ENCODE measurements at places on chromosomes 3 and 15.

- no peak for DNase-seq
Measured at GRCh38 chr15:55774113-55774970, 31.4 kb upstream of the PRTG start.

DNA sequence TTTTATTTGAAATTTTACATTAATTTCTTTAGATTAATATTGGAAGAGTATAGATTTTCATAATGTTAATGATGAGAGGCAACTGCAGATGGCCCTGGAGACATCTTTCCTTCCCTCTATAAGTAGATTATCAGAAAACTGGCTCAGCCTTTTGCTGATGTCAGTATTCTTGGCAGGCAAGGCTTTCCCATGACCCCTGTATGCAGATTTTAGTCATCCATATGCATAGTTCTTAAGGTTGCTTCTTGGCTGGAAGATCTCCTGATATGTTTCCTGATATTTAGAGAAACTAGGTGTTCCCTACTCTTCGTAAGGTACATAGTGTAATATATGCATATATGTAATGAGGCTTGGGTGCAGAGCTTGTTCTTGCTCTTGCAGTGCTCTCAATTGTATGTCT, 911.4 kb downstream of the EPHA3 start:
- no peak for DNase-seq

GRCh38 chr3:53957831-53958230, 66.2 kb upstream of the SELENOK start:
- no peak for DNase-seq

DNA sequence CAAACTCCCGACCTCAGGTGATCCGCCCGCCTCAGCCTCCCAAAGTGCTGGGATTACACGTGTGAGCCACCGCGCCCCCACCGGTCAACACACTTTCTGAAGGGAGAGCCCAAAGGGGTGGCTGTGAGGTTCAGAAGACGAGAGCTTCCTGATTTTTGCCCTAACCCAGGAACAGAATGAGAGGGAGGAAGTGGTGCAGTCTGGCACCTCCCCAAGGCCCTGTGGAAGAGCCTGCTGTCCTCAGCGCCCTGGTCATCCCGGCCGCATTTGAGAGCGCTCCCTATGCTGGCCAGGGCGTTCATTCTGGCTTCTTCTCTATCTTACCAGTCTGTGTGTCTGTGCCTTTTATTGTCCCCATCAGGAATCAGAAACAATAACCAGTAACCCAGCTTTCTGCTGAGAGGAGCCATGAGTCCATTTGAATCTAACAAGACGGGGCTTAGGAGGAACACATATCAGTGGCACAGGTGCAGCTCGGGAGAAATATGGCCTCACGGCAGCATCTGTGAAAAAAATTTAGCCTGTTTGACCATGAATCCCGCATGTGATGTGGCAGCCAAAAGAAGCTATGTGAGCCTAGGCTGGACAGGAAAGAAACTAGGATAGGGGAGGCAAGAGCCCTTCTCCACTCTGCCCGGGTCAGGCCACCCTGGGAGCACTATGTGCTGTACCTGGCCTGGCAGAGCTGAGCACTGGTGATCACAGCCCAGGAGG, 12.9 kb downstream of the BDH1 start:
- DNase-seq: no peak

DNA sequence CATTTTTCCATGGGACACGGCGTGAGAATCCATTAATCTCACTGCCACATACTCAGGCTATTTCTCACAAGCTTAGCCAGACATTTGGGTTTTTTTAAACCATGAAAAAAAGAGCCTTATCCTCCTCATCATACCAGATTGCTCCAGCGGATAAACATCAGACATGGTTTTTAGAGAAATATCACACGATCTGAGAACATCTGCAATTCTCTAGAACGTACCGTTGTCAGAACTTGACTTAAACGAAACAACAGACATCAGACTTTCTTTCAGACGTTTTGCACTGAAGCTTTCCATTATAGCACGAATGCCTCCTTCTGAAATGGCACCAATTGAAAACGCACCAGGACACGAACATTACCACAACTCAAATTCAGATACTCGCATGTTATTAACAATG, 744.2 kb upstream of the CFAP20DC start:
- no peak for DNase-seq

DNA sequence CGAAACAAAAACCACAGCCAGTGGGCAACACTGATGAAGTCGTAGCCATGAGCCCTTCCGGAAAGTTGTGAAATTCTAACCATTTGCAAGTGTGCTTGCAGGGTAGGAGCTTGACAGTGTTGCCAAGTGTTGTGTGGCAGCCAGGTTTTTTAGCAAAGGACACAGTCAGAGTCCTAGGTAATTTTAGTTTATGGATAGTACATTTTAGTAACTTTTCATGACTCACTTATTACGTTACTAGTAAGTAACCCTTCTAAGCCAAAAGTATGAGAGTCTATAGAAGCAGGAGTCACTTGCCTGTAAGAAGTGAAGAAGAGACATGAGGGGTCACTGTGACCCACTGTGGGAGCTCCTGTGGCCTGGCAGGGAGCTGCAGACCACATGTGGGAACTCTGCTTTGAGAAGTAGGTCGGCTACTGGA, 54.8 kb upstream of the ADPGK start:
- no peak for DNase-seq

DNA sequence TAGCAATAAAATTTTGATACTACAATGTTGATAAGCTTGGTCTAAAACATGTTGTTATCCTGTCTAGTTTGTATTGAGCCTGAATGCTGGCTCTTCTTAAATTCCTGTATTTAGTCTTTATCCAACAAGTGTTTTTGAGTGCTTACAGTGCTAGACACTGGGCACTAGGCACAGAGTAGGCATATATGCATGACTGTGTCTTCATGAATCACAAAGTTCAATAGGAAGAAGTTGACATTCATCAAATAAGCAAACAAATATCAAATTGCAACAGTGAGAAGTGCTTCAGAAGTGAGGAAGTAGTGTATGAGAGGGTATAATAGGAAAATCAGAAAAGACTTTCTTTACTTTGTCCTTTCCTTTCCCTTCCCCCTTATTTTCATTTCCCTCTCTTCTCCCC, 6.8 kb downstream of the CD96 start:
- no peak for DNase-seq

DNA sequence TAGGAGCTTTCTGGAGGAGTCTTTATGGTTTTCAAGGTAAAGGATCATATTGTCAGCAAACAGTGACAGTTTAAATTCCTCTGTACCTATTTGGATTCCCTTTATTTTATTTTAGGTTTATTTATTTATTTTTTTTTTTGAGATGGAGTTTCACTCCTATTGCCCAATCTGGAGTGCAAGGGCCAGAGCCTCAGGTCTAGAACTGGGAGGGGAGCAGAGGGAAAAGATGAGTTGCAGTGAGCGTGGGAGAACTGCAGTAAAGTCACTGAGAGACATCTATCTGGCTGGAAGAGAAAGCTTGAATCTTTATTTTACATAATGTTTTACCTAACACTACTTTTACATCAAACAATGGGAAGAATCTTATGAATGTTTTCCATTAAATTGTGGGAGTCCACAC, 49.5 kb upstream of the GK5 start:
- DNase-seq: no peak

DNA sequence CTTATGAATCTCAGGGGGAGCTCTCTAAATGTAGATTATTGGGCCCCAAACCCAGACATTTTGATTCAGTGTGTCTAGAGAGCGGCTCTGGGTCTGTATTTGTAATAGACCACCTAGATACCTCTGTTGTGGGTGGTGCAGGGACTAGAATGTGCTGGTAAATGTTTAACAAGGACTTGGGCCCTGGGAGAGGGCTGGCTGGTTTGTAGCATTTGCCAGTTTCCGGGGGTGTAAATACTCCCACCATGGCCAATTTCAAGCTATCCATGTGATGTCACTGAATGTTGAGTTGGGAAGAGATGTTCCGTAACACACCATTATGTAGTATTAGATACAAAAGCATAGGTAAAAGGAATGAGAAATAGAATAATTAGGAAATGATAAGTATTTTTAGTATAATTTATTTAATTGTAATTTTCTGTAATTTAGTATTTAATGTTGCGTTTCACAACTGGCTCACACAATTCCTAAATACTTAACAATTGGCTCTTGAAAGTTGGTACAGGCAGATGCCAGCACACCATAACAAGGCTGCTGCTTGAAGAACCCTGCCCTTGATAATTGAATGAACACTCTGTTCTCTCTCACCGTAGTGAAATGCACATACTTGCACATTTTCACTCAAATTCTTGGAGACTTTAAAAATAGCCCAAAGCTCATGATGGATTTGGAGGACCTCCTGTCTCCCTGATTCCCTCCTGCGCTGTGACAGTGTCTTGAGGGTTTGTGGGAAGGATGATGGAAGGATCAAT, 359.2 kb upstream of the PROK2 start:
- DNase-seq: no peak

DNA sequence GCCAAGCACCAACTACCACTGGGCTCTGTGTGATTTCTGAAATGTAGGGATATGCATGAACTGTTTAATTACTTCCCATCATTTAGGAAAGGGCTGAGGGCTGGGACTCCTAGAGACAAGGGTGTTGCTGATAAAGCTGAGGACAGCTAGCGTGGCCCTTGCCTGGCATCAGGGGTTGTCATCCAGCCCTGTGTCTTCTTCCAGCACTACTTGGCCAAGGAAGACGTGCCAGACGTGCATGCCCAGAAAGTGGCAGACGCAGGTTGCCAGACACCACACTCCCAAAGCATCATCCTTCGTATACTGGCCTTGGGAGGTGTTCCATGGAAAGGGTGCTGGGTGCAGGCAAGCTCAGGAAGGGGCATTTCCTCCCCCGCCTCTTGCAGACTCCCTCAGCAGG, 64.8 kb downstream of the LRIG1 start:
- DNase-seq: no peak

- no peak for DNase-seq
Measured at GRCh38 chr3:150462108-150462507, 54.0 kb downstream of the TSC22D2 start.

DNA sequence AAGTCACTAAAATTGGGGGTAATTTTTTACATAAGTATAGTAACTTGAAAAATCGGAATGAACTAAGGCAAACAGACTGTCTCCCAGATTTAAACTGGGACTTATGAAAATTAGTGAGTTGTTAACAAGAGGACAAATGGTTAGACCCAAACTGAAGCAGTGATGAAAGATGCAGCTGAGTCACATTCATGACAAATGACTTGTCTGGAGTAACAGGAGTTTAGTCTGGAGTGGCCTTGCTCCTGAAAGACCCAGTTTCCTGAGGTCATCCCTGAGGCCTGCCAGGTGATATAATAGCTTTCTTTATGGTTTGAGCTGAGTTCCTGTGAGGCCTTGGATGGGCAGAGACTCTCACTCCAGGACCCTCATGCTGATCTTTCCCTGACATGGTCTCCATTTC, 9.6 kb upstream of the CTDSPL start:
- DNase-seq: no peak

- DNase-seq: no peak
Measured at GRCh38 chr3:54264050-54264449, 141.7 kb downstream of the CACNA2D3 start.

GRCh38 chr3:152870027-152870426, 35.1 kb downstream of the P2RY1 start:
- DNase-seq: no peak

GRCh38 chr3:125322166-125322565, 53.0 kb downstream of the ZNF148 start:
- peak; percentile 78 for DNase-seq

DNA sequence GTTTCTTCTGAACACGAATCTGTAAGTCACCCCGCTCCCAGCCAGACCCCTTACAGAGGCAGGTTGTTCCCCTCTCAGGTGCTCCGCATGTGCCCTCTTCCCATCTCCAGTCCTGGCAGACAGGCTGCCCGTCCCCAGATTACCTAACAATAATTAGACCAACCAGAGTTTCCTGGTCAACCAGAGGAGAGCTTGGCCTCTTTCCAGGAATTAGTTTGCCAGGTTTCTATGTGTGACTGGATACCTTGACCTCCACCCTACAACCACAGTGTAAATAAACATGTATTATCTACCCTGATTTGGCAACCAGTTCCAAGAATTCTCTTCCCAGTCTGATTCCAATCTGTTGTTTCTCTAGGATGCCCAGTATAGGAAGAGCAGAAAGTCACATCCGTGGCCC, 178.0 kb upstream of the UMPS start:
- DNase-seq: no peak

GRCh38 chr3:4060064-4060463, 243.1 kb upstream of the SETMAR start:
- no peak for DNase-seq

DNA sequence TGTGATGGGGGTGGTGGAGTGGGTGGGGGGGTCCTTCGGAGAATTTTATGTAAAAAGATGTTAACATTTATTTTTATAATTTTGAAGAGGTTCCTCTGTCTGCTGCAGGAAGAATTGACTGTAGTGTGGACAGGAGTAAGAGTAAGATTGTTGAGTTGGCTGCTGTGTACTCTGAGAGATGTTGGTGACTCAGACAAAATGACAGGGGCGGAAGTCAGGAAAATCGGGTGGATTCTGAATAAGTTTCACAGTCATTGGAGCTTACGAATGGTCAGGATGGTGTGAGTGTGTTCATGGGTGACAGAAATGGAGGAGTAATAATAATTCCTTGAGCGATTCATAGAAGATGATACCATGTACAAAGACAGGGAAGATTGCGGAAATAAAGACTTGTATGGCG, 420.0 kb downstream of the ROBO2 start:
- no peak for DNase-seq

GRCh38 chr3:172082269-172082668, 42.9 kb downstream of the FNDC3B start:
- peak; percentile 98 for DNase-seq

DNA sequence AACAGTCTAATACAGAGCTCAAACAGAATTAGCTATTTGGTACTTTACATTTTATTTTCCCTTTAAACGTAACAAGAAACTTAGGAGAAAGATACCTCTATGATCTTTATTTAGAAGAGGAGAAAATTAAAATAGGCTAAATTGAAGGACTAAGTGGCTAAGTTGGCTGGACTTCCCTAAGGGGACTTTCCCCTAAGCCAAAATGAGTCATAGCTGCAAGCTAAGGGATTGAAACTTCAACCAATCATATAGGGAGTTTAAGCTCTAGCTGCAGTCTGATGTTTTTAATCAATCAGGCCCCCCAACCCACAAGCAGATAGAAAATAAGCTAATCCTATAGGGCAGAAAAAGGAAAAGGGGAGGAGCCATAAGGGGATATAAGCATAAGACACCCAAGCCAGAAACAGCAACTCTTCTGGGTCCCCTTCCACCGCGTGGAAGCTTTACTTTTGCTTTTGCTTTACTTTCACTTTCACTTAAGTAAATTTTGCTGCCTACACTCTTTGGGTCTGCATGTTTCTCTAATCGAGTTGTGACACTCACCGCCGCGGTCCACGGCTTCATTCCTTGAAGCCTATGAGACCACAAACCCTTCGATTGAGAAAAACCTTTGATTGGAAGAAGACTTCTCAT, 1108.5 kb upstream of the EPHA6 start:
- DNase-seq: no peak

GRCh38 chr3:50459785-50460184, 43.6 kb downstream of the CACNA2D2 start:
- no peak for DNase-seq

DNA sequence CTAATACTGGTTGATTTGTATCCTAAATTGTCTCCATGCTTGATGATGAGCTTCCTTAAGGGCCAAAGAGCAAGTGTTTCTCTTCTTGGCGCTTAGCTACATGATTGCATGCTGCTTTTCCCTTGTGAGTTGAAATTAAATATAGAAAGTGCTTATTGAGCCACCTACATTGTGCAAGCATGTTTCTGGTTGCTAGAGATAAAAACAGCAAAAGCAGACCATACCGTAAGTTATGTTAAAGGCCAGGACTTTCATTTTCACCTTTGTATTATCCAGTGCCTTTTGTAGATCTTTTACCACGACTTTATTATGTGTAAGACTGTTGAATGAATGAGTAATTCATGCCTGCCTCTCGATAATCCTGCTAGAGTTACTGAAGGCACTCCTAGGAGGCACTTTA, 41.9 kb upstream of the CCNB2 start:
- DNase-seq: no peak

- no peak for DNase-seq
Measured at GRCh38 chr3:116877968-116878367, 168.4 kb downstream of the TUSC7 start.
